ENCODE measurements at places on chromosomes 5 and 9.

DNA sequence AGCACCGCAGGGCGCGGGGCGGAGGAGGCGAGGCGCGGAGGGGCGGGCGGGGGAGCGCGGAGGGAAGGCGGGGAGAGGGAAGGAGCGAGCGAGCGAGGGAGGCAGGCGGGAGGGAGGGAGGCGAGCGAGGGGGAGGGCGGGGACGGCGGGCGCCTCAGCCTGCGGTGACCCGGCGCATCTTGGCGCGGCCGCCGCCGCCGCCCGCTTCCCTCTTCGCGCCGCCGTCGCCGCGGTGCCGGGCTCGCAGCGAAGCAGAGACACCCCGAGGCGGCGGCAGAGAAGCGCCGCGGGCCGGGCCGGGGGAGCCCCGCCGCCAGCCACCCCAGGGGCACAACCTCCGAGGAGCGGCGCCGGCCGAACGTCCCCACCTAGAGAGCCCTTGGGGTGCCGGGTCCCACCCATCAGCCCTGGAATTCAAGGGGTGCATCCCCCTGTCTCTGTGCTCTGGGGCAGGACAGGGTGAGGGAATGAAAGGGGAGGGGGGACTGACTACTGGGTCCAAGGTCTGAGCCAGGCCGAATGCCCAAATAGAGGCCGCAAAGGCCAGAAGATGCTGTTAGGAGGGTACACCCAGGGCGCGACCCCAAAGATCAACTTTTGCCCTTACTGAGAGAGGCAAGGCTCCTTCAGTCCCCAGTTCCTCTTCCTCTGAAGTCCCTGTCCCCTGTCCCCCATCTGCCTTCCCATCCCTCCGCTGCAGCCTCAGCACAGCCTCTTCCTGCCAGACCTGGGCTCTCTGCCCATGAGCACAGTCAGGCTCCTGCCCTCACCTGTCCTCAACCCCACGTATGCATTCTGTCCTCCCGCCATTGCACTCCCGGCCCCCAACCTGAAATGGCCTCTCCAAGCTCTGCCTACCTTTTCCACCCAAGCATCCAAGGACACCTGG is at the start of gene ADAMTS2:
Gene ADAMTS2, minus strand, starts transcription at position 29 of the 889 bp plus-strand sequence. CDS start 133 bp downstream, outside the sequence.
- DNase-seq: no peak

DNA sequence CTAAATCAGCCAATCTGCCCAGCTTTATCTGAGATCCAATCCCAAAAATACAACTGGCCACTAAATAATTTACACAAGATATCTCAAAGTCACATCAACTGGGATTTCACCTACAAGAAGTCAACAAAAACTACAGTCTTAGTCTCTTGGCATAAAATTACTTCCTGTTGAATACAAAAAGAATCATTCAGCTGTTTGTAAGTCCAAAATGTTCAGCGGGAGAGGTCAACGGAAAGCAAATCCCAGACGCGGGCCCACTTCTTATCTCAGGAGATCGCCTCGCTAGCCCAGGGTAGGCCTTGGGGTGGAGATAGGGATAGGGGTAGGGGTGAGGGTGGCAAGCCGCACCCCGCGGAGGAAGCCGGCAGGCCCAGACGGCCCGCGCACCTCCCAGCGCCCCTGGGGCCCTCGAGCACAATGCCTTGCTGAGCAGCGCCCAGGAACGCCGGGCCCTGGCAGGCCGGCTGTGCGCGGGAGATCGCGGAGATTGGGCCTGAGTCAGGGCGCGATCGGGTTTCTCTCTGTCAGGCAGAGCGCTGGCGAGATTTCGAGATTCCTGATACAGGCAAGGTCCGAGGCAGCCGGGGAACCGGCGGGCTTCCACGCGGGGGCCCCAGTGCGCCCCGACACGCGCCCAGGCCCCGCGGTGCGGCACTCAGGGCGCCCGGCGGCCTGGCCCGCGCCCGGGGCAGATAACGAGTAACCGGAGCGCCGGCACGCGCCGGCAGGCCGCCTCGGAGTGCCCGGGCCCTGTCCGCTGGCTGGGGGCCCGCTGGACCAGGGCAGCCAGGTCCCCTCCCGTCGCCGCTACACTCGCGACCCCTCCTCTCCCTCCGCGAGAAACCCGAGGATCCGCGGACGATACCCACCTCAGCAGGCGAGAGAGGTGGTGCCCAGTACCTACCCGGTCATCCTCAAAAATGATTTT is 601 bp downstream of the HINT1 start:
- DNase-seq: peak; percentile 59

- no peak for DNase-seq
Observed at GRCh38 chr5:61969755-61970154, 336.3 kb upstream of the KIF2A start.

DNA sequence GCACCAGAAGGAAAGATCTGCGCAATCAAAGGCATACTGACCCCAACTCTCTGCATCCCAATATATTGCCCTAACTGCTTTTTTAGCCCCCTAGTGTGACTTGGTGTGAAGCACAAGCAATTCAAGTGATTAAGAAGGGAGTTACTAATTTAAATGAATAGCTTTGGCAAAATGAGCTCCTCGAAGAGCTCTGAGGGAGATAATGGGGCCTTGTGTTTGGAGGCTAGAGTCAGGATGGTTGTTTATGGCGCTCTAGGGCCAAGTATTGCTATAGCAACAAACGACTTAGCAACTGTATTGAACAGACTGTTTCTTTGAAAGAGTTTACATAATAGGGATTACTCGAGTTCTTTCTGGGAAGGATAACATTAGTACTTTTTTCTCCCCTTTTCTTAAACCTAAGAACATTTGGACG is 11.5 kb upstream of the C5orf58 start:
- no peak for DNase-seq

DNA sequence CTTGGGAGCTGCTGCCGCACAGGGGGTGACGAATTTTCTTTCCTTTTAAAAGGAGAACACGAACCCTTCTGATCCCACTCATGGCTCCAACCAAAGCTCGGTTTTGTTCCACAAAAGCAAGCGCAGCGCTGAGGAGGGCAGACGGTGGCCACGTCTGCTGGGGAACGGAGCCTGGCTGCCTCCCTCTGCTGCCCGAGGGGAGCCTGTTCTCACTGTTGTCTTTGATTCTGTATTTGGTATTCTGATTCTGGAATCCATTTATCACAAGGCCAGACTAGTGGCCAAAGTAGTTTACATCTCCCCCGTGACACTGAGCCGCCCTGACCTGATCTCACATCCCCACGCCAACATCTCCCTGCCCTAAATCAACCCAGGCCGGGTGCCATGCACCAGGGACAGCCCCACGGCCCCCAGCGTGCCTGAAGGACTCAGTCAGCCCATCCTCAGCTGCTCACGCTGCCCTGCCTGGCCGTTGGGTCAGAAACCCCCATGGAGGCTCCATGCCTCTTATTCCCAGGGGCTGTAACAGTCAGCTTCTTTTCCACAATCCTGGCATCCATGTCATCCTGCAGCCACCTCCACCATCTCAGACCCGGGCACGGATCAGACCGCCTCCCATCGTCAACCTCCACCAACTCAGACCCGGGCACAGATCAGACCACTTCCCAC is 6.7 kb upstream of the NSMF start:
- DNase-seq: no peak

GRCh38 chr9:110615498-110615897 is 36.0 kb upstream of the SVEP1 start:
- no peak for DNase-seq
